ENCODE measurements at places on chromosomes 11 and 22. TPM values are rescaled to one million over a fixed set of nuclear protein-coding genes. Genes with fewer than 3 reads are reported as not detected.

- no peaks in the 10 kb centered on the region for H3K27me3 ChIP-seq
- no peak for DNase-seq
- H3K27ac ChIP-seq: no peak overlapping the region
- H3K4me3 ChIP-seq: no peak overlapping the region
- no peaks in the 10 kb centered on the region for H3K4me1 ChIP-seq
Observed at GRCh38 chr11:87307101-87307500, 269.4 kb downstream of the TMEM135 start.

GRCh38 chr22:24845041-24845898 lies 39.3 kb downstream of the SGSM1 start:
- no peaks in the 10 kb centered on the region for H3K36me3 ChIP-seq
- H3K4me1 ChIP-seq: no peaks in the 10 kb centered on the region
- no peak overlapping the region for H3K4me3 ChIP-seq
- DNase-seq: peak; percentile 6
- no peaks in the 10 kb centered on the region for H3K27me3 ChIP-seq

- H3K4me3 ChIP-seq: no peak overlapping the region
- no peaks in the 10 kb centered on the region for H3K4me1 ChIP-seq
- H3K27ac ChIP-seq: no peak overlapping the region
- DNase-seq: no peak
- H3K27me3 ChIP-seq: peaks cover 4% of the 10 kb centered on the region
- no peaks in the 10 kb centered on the region for H3K36me3 ChIP-seq
Observed at GRCh38 chr11:117717485-117718314, 79.3 kb downstream of the DSCAML1 start.

DNA sequence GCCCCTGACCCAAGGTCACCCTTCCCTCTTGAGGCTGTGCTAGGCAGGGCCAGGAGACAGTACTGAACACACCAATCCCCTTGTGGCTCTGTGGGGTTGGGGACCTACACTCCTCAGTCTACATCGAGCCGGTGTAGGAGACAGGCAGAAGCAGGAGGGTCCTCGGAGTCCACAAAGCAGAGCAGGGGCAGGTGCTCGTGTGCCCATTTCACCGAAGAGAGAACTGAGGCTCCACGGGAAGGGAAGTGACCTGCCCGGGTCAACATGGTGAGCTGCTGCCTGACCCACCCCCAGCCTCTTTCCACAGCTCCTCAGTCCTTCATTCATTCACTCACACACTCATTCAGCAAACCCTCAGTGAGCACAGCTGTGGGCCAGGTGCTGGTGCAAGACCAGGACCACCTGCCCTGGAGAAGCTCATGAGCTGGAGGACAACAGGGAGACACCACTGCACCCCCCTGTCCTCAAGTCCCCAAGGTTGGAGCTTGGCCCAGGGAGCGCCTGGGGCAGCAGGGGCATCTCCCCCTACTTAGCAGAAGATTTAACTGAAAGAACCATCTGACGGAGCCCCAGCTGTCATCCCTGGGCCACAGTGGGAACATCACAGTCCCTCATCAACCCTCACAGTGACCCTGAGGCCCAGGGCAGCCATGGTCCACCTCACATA lies 127.3 kb downstream of the MED15 start:
- no peak overlapping the region for H3K27ac ChIP-seq
- no peaks in the 10 kb centered on the region for H3K36me3 ChIP-seq
- no peaks in the 10 kb centered on the region for H3K27me3 ChIP-seq
- no peaks in the 10 kb centered on the region for H3K4me1 ChIP-seq

DNA sequence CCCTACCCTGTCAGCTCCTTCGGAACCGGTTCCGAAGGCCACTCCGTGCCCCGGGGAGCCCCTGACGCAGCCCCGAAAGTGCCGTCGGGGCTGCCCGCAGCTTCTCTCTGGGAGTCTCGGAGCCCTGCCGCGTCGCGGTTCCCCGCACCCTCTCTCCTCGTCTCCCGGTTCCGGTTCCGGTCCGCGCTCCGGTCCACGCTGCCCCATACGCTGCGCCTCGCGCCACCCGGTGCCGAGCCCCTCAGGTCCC lies 618 bp downstream of the MTA2 start:
- peak overlapping the region; percentile 91 for H3K4me3 ChIP-seq
- no peaks in the 10 kb centered on the region for H3K27me3 ChIP-seq
- H3K27ac ChIP-seq: peak overlapping the region; percentile 99
- H3K4me1 ChIP-seq: peaks cover 42% of the 10 kb centered on the region
- peaks cover 68% of the 10 kb centered on the region for H3K36me3 ChIP-seq

DNA sequence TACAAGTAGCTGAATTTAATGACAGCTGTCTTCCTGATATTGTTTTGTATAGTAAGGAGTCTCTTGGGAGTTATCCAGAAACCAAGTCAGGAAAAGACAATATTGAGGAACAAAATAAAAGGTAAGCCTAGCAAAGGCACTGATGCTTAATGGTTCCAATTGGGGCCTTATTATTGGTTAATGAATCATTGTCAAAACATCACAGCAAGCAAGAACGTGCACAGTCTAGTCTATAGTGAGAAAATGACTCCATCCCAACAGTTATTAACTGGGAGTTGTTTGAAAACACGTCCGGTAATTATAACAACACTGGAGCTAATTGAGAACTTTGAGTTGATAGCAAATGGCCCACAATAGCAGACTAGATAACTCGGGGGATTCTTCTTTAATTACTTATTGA lies 17.7 kb downstream of the BSX start:
- no peak for DNase-seq
- no peak overlapping the region for H3K4me3 ChIP-seq
- no peaks in the 10 kb centered on the region for H3K4me1 ChIP-seq
- H3K27ac ChIP-seq: no peak overlapping the region

The MPEG1 gene
- total RNA-seq: not detected

- no peak for DNase-seq
- H3K27ac ChIP-seq: no peak overlapping the region
- H3K27me3 ChIP-seq: no peaks in the 10 kb centered on the region
- H3K4me3 ChIP-seq: no peak overlapping the region
- no peaks in the 10 kb centered on the region for H3K36me3 ChIP-seq
Observed at GRCh38 chr22:44096736-44097135, 72.6 kb downstream of the PARVB start.

DNA sequence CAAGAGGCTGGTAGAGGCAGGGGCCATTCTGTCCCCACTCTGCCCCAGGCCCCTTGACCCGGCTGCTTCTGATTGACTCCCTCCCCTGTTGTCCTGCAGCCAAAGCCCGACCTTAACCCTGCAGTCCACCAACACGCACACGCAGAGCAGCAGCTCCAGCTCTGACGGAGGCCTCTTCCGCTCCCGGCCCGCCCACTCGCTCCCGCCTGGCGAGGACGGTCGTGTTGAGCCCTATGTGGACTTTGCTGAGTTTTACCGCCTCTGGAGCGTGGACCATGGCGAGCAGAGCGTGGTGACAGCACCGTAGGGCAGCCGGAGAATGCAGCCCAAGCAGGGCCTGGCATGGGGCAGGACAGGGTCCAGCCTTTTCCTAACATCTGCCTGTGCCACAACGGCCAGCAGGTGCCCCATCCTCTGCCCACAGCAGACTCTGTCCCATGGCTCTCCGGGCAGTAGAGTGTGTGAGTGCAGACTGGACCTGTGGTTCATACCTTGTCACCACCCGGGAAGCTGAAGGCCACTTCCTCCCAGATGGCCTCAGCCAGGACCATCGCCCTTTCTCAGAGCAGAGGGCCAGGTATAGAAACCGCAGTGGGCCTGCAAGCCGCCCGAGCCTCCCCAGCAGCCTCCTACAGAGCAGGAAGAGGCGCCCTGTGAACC lies 26.8 kb upstream of the MGAT3 start:
- no peak overlapping the region for H3K4me3 ChIP-seq
- no peaks in the 10 kb centered on the region for H3K27me3 ChIP-seq
- peaks cover 4% of the 10 kb centered on the region for H3K36me3 ChIP-seq
- no peak overlapping the region for H3K27ac ChIP-seq
- H3K4me1 ChIP-seq: no peaks in the 10 kb centered on the region
- DNase-seq: no peak

- no peak for DNase-seq
- H3K4me3 ChIP-seq: no peak overlapping the region
- no peaks in the 10 kb centered on the region for H3K4me1 ChIP-seq
- no peak overlapping the region for H3K27ac ChIP-seq
- no peaks in the 10 kb centered on the region for H3K36me3 ChIP-seq
Observed at GRCh38 chr11:21514316-21514715, 678.6 kb upstream of the ANO5 start.

DNA sequence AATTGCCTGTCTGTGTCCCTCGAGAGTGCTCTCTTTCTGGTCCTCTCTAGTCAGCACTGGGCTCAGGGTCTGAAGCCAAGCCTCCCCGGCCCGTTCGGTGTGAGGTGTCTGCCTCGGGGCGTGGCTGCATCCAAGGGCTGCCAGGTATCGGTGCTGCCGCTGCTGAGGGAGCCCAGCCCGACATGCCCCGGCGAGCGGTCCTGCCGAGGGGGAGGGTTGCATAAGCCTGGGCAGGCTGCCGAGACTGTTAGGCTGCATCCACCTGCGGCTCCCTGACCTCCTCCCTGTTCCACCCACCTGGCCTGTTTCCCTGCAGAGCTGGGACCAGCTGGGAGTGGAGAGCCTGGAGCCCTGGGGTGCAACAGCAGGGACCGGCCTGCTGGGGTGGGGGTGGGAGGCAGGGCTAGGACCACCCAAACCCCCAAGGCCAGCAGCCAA lies 6.3 kb downstream of the OVOL1 start:
- no peak overlapping the region for H3K27ac ChIP-seq
- no peak overlapping the region for H3K4me3 ChIP-seq
- H3K36me3 ChIP-seq: no peaks in the 10 kb centered on the region
- peaks cover 4% of the 10 kb centered on the region for H3K4me1 ChIP-seq
- DNase-seq: no peak

- no peaks in the 10 kb centered on the region for H3K27me3 ChIP-seq
- no peak overlapping the region for H3K27ac ChIP-seq
- no peak overlapping the region for H3K4me3 ChIP-seq
- DNase-seq: no peak
- peaks cover 11% of the 10 kb centered on the region for H3K4me1 ChIP-seq
Observed at GRCh38 chr22:19806213-19807160, 45.9 kb downstream of the TBX1 start.

The MRGPRX4 gene
- total RNA-seq: not detected

GRCh38 chr11:112665291-112665690 lies 295.9 kb upstream of the NCAM1 start:
- H3K4me3 ChIP-seq: no peak overlapping the region
- H3K27ac ChIP-seq: no peak overlapping the region
- DNase-seq: no peak
- no peaks in the 10 kb centered on the region for H3K4me1 ChIP-seq

DNA sequence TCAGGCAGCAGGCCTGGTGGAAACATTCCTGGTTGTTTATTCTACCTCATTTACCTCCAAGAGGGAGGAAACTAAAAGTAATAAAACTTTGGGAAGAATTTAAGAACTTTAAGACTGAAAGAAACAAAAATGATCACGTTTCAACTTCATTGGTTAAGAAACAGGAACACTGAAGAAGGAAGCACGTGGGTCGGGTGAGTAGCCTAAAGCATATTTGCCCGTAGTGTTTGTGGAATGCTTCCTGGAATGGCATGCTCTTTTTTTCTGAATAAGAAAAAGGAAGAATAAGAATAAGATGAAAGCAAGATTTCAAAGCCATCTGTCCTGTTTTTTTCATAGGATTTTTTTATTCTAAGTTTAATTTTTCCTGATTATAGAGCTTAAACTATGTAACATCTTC lies 83.1 kb downstream of the WNT11 start:
- H3K27me3 ChIP-seq: no peaks in the 10 kb centered on the region
- DNase-seq: no peak
- H3K4me3 ChIP-seq: no peak overlapping the region
- peaks cover 4% of the 10 kb centered on the region for H3K36me3 ChIP-seq
